Heart right ventricle (tissue), 16 donors: ENCODE measurements at places on chromosomes 4 and X. TPM values are rescaled to one million over a fixed set of nuclear protein-coding genes. Genes with fewer than 3 reads are reported as not detected.
A peak's percentile ranks its signal among the peaks of the same experiment; 100 is the strongest.

The PDK3 gene
- total RNA-seq: 18.4 TPM

The GUCY1A1 gene
- total RNA-seq: 74.6 TPM

The RHOXF2B gene
- not detected for total RNA-seq

The HSFX2 gene
- 2.2 TPM for total RNA-seq

The SLC6A14 gene
- total RNA-seq: not detected

The SPARCL1 gene
- 306 TPM for total RNA-seq

The RIBC1 gene
- 1.6 TPM for total RNA-seq

The HS6ST2 gene
- total RNA-seq: 0.83 TPM

The AFM gene
- not detected for total RNA-seq

The GPC3 gene
- 4.5 TPM for total RNA-seq

- no peak for DNase-seq
Measured at GRCh38 chr4:10006601-10007435, 14.5 kb downstream of the SLC2A9 start.

DNA sequence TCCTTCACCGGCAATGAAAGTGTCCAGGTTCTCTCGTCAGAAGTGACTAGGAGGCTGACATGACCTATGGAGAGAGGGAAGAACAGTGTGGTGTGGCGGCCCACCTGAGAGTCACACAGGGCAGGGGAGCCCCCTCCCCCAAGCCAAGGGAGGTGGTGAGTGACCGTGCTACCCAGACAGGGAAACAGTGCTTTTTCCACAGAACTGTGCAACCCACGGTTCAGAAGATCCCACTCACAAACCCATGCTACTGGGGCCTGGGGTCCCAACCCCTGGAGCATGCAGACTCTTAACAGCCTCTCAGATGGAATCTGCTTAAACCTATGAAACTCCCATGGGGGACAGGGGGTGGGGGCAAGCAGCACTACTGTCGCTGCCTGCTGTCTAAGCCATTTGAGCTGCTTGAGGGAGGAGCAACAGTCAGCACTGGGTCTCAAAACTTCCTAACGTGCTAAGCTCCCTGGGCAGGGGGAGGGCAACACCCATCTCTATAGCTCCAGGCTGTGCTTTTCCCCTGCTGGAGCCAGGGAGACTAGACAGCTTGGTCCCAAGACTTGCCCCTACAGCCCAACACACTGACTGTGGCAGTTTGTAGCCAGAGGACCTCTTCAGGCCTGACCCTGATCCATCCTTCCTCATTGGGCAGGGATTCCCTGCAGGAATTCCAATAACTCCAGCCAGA is 850.4 kb upstream of the AADAT start:
- DNase-seq: no peak

DNA sequence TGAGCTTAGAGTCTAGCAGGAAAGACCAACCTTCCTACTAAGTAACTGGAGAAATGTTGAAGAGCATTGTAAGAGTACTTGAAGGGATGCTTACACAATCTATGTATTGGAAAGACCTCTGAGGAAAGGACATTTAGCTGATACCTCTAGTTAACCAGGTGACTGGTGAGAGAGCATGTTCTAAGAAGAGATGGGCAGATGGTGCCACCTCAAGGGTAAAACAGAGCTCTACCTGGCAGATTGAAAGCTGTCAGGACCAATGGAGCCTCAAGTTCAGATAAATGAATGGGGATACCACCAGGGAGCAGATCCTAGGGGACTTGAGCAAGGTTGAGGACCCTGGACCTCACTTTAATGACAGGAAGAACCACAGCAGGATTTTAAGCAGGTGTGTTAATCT is 196.4 kb downstream of the QDPR start:
- DNase-seq: no peak

DNA sequence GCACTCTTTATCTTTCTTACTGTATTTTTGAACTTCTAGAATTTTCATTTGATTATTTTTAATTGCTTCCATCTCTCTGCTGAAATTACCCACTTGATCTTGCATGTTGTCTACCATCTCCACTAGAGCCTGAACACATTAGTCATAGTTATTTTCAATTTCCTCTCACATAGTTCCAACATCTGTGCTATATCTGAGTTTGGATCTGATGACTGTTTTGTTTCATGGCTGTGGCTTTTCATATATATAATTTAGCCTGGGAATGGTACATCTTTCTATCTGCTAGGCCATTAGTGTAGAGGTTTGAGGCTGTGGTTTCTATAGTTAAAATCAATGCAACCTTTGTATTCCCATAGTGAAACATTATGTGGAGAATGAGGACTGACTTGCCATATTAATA is 33.2 kb downstream of the NPY2R start:
- no peak for DNase-seq

GRCh38 chr4:42331914-42332368 is 65.3 kb upstream of the SHISA3 start:
- DNase-seq: peak; percentile 36

- DNase-seq: no peak
Measured at GRCh38 chr4:23938796-23939195, 48.9 kb upstream of the PPARGC1A start.

DNA sequence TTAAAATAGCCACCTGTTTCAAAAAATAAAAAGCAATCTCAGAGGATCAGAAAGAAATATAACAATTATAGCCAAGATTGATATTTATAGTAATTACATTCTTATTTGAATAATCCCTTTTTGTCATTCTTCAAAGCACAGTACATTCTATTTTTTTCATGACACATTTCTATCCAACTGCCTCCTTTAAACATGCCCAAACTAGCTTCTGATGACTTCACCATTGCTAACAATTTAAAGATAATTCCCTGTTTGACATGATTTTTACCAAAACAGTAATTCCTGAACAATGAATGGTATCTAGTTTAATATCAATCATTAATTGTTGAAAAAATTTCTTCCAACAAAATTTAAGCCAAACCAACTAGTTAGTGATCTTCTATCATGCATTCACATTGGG is 172.4 kb downstream of the SNCA start:
- no peak for DNase-seq

DNA sequence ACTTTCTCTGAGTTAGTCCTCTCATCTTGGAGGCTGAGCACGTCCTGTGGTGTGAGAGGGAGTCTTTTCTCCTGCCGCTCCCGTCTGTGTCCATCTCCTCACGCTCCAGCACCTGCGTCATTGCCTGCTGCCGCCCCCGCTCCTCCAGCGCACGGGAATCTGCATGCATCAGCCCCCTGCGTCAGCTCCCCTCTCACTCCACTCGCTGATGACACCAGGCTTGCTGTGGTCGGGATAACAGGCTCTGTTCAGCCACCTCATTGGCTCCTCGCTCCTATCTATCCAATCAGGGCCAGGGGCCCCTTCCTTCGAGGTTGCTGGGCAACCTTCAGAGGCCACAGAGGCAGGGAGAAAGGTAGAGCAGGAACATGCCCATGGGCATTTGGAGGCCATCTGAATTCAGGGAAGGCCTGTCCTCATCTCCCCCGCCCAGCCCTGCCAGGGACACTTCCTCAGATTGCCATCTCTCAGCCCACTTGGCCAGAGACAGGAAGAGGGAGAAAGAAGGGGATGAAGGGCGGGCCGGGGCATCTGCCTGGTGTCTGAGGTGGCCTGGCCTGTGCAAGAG is 9.3 kb downstream of the ZNF185 start:
- DNase-seq: no peak

DNA sequence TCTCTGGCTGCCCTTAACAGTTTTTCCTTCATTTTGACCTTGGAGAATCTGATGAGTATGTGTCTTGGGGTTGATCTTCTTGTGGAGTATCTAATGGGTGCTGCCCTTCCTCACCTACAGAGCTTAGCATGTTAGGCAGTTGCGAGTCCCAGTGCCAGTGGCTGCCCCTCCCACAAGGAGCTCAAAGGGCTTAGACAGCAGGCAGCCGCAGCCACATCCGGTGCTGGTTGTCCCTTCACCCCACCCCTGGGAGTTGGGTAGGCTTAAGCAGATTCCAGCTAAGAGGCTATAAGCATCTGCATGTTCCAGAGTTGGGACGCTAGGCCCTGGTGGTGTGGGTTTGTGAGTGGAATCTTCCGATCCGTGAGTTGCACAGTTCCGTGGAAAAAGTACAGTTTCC is 322.1 kb upstream of the ARX start:
- DNase-seq: no peak

DNA sequence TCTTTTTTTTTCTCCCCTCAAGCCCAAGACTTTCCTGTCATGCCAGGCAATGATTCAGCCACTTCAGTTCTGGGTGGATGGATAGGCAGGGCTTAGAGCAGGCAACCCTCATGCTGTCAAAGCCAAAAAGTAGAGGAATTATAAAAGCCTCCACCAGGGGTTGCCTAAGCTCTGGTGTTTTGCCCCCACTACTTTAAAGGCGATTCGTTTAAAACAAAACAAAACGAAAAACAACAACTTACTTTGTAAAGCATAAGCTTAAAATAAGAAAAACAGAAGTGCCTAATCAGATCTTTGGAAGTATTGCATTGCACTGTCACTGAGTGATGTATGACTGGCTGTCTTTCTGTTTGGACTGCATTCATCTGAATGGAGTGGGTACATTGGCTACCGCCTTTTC is 5.3 kb upstream of the IDS start:
- DNase-seq: no peak

- no peak for DNase-seq
Measured at GRCh38 chrX:69298466-69299140, 133.3 kb upstream of the PJA1 start.

- no peak for DNase-seq
Measured at GRCh38 chrX:66200855-66201795, 37.1 kb downstream of the HEPH start.

DNA sequence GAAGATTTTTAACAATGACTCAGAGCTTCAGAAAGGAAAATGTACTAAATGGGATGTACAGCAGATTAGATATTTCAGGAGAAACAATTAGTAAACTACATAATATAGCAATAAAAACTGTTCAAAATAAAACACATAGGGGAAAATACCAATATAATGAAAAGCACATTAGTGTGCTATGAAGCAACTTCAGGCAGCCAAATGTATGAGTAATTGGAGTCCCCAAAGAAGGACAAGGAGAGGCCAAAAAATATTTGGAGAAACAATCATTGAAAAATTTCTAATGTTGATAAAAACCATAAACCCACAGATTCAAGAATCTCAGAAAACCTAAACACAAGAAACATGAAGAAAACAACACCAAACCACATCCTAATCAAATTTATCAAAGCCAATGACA is 129.3 kb upstream of the CHRDL1 start:
- DNase-seq: no peak

DNA sequence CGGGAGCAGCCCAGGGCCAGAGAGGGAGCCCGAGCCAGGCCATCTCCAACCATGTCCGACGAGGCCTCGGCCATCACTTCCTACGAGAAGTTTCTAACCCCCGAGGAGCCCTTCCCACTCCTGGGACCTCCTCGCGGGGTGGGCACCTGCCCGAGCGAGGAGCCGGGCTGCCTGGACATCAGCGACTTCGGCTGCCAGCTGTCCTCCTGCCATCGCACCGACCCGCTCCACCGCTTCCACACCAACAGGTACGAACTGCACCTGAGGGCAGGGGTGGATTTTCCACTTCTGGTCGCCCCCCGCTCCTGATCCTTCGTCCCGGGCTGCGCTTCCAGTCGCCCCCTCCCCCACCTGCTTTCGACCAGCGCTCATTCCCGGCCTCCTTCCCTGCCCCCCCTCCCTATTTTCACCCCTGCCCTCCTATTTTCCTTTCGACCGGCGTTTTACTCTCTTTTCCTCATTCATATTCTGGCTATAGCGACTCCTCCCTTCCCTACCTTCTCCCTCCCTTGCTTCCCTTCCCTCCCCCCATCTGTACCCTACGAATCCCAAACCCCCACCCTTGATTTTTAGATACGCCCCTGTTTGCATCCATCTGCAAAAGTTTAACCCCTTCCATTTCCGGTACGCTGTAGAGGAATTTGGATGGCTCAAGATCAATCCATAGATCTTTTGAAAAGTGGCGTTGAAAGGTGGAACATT is 633 bp downstream of the FAM199X start:
- no peak for DNase-seq

GRCh38 chr4:101259876-101260275 is 87.5 kb downstream of the PPP3CA start:
- no peak for DNase-seq

DNA sequence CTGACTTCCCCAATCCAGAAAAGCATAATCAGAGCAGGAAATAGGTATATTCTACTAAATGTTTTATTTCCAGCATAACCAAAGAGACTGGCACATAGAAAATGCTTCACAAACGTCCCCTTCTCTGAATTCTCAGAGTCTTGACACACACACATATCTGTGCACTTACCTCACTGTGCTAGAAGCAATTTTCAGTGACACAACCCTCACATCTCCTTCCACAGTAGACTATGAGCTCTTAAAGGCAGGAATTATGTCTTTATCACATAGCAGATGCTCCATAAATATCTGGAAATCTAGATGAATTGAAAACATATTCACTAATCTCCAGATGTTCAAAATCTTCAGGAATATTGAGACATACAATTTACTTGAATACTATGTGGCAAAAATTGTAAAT is 5.9 kb downstream of the SOWAHB start:
- DNase-seq: no peak

DNA sequence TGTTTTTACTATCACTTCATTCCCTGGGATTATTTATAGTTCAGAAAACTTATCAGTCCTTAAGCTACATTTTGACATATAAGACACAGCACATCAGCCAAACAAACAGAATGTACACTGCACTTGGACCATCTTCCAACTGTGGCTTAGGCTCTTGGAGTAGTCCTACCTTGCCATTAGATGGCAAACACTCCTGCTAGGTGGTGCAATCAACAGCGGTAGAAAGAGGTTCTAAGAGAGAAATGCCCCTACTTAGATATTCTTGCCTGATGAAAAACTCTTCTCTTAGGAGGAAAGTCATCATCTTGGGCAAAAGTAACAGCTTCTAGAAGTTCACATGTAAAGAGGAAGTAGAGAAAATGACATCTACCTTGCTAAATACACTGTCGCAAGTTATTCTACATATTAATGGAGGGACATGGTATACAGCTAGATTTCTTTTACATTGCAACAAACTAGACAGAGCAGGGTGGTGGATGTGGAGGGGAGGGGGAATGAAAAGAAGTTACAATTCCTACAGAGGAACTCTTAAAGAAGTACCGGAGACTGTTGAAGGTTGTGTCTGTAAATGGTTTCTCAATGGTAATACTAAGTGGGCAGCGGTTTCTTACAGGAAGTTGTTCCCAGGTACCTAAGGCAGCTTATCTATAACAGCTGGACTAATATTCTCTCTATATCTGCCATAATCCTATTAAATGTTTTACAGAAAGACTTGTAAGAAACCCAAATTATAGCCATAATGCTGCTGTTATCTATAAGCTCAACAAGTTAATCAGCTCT is 8.1 kb upstream of the STPG2 start:
- no peak for DNase-seq

DNA sequence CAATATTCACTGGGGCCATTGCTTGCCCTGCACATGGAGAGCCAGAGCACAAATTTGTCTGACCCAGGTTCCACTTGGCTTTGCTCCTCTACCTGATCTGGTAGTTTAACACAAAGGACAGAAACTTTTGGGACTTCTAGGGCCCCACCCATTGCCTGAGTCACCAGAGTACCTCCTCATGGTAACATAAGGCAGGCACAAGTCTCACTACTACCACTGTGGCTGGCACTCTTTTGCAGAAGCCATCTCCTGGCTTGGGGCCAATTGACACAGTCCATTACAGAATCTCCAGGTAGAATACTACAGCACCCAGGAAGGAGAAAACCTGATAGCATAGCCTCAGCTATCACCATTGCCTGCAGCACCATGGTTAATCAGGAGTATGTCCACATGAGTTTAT is 52.6 kb upstream of the NAP1L2 start:
- no peak for DNase-seq
